Fibroblast of lung (primary cell): ENCODE measurements at places on chromosomes 2 and 18. TPM values are rescaled to one million over a fixed set of nuclear protein-coding genes. Genes with fewer than 3 reads are reported as not detected.

HRH4 gene
- under 0.01 TPM in 2 replicates for total RNA-seq

DYNAP gene
- not detected in 2 replicates for total RNA-seq

SLC9A2 gene
- not detected in 2 replicates for total RNA-seq

DNA sequence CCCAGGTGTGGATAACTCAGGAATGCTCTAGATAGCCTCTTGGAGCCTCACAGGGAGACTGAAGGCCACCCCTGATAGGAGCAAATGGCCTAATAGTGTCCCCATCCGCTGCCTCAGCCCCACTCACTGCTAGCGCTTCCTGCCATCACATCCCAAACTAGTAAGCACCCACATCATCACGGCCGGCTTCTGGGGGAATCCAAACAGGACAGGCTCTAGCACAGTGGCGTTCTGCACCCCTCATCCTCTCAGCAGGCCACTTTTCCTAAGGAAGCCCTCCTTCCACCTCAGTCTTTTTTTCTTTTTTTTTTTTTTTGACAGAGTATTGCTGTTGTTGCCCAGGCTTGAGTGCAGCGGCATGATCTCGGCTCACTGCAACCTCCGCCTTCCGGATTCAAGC, 6.3 kb upstream of the AMER3 start:
- no peak overlapping the region for H3K4me3 ChIP-seq
- DNase-seq, result no peak
- H3K4me1 ChIP-seq, result no peaks in the 10 kb centered on the region

DNA sequence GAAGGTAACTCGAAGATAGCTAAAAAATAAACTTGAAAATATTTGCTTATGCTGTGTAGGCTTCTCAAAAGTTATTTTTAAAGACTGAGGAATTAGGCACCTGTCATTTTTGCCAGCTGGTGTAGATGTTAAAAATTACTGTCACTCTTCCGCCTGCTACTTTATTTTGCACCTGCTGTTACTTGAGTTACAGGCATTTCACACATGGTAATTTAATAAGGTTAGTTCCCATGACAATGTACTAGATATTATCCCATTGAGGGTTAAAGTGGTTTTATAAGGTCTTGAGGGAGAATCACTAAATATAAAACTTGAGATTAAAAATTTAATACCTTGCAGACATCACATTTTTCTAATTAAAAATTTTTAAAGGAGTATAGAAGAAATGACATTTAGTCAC, 26.6 kb downstream of the MYL1 start:
- no peaks in the 10 kb centered on the region for H3K36me3 ChIP-seq
- H3K27me3 ChIP-seq, result no peaks in the 10 kb centered on the region
- no peaks in the 10 kb centered on the region for H3K4me1 ChIP-seq
- DNase-seq, result no peak

DNA sequence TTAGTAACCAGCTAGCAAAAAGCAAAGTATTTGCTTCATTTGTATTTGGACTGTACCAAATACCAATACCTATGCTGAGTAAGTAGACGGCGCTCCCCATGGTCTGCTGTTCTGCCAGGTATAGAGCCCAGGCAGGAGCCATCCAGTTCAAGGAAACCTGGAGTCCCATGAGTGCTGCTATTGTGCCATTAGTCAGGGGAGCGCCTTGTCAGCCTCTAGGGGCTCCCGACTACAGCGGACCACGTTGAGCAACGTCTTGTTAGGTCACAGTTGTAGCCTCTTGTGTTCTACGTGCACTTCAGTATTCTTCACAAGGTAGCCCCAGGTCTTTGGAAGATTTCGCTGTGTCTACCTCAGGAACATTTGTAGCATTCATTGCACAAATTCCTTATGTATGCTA, 21.6 kb upstream of the SLC9A2 start:
- H3K27ac ChIP-seq, result no peak overlapping the region
- no peaks in the 10 kb centered on the region for H3K36me3 ChIP-seq
- no peaks in the 10 kb centered on the region for H3K4me1 ChIP-seq
- no peaks in the 10 kb centered on the region for H3K27me3 ChIP-seq
- no peak overlapping the region for H3K4me3 ChIP-seq

DNA sequence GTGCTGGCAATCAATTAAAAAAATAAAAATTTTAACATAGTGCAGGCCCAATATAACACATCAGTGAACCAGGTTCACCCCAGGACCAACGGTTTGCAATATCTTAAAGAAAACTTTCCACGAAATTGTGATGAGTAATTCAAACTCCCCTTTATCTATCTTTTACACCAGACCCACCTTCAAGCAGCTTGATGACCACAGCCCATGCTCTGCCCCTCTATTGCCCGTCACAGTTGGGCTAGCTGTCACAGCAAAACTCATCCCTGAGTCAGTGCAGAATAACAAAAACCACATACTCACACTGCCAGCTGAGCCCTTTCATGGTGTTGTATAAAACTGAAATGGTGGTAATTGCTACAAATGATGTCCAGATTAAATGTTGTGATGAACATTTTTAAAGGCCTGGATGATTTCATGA, 112.5 kb upstream of the CREB1 start:
- H3K4me1 ChIP-seq, result no peaks in the 10 kb centered on the region
- DNase-seq, result no peak
- H3K27ac ChIP-seq, result no peak overlapping the region
- H3K4me3 ChIP-seq, result no peak overlapping the region

DNA sequence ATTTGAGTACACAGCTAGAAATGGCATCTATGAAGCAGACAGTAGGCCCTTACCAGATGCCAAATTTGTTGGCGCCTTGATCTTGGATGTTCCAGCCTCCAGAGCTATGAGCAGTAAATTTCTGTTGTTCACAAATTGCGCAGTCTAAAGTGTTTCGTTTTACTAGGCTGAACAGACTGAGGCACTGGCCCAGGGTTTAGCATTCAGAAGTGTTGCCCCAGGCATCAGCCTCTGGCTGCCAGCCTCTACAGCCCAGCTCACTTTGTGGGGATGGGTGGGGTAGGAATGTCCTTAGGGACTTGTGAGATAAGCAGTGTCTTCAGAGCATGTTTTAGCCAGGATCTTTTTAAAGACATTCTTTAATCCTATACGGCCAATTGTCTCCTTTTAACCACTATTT, 51.5 kb upstream of the MGAT5 start:
- H3K27ac ChIP-seq, result no peak overlapping the region
- no peak overlapping the region for H3K4me3 ChIP-seq
- H3K27me3 ChIP-seq, result no peaks in the 10 kb centered on the region
- H3K4me1 ChIP-seq, result peaks cover 19% of the 10 kb centered on the region
